Effector memory CD4-positive, alpha-beta T cell (primary cell): ENCODE measurements at places on chromosomes 6 and 20.

DNA sequence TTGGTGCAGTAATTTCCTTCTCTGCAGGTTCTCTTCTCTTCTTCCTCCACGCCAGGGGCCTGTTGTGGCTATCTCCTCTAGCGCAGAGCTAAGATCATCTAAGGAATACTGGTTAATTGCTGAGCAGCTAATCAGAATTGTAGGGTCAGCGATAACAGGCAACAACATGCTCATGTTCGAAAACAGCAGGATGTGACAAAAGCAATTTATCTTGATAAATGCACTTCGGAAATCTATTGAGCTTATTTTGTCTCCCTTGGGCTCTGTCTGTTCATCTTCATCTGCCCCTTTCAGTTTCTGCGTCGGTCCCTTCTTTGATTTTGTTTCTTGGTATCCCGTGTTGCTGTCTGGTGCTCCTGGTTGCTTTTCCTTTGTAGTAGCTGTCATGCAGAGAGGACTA is 67.3 kb upstream of the MAP3K7 start:
- H3K36me3 ChIP-seq = no peaks in the 10 kb centered on the region
- no peak overlapping the region for H3K27ac ChIP-seq
- no peaks in the 10 kb centered on the region for H3K27me3 ChIP-seq
- H3K4me3 ChIP-seq = no peak overlapping the region
- DNase-seq = no peak

DNA sequence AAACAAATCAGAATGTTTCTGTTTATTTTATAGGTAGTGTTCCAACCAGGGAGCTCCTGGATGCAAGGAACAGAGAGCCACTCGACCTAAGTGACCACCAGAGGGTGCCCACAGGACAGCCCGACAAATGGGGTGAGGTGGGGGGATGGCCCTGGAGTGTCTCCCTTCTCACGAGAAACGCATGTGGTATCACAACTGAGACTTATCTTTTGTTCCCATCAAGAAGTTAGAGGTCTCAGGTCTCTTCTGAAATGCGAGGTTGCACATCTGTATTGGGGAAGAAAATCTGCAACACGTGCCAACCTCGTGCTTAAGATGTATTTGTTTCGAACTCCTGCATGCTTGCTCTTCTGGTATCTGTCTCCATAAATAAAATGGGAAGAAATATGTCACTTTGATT is 104.0 kb downstream of the ISM1 start:
- no peaks in the 10 kb centered on the region for H3K27me3 ChIP-seq
- H3K27ac ChIP-seq = no peak overlapping the region
- no peaks in the 10 kb centered on the region for H3K4me1 ChIP-seq
- H3K36me3 ChIP-seq = no peaks in the 10 kb centered on the region

DNA sequence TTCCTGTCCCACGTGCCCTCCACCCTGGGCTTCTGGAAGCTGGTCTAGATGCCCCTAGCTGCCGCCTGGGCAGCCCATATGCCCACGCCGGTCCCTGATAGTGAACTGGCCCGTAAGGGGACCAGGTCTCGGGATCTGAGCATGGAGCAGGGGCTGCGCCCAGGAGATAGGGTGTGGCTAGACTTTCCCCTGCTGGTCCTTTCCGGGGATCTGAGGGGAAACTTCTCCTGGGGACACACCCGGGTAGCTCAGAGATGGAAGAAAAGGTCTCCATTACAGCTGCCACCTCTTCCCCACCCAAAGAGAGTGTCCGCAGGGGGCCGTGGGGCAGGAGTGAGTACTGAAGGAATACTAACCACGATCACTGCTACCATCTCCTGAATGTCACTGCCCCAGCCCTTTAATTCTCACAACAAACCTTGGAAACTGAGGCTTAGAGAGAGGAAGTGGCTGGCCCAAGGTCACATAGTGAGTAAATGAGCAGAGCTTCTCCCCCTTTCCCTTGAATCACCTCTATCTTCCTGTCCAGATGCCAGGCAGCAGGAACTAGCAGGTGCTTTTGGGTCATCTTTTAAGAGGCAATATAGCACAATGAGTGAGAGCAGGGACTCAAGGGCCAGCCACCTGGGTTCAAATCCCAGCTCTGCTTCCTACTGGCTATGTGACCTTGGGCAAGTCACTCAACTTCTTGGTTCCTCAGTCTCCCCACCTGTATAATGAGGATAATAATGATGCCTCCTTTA is 11.8 kb upstream of the CCN5 start:
- no peaks in the 10 kb centered on the region for H3K27me3 ChIP-seq
- H3K27ac ChIP-seq = no peak overlapping the region
- no peak overlapping the region for H3K4me3 ChIP-seq
- DNase-seq = no peak

- H3K4me1 ChIP-seq = no peaks in the 10 kb centered on the region
- H3K27ac ChIP-seq = no peak overlapping the region
- no peak for DNase-seq
Measured at GRCh38 chr6:37673436-37673835, 24.2 kb downstream of the MDGA1 start.

- no peaks in the 10 kb centered on the region for H3K4me1 ChIP-seq
- H3K4me3 ChIP-seq = no peak overlapping the region
- H3K27me3 ChIP-seq = no peaks in the 10 kb centered on the region
- no peak overlapping the region for H3K27ac ChIP-seq
- DNase-seq = no peak
Measured at GRCh38 chr6:122839906-122840305, 50.8 kb downstream of the SMPDL3A start.

- H3K27ac ChIP-seq = no peak overlapping the region
- no peak for DNase-seq
- no peaks in the 10 kb centered on the region for H3K27me3 ChIP-seq
- no peak overlapping the region for H3K4me3 ChIP-seq
Measured at GRCh38 chr6:1212919-1213318, 99.0 kb upstream of the FOXQ1 start.

DNA sequence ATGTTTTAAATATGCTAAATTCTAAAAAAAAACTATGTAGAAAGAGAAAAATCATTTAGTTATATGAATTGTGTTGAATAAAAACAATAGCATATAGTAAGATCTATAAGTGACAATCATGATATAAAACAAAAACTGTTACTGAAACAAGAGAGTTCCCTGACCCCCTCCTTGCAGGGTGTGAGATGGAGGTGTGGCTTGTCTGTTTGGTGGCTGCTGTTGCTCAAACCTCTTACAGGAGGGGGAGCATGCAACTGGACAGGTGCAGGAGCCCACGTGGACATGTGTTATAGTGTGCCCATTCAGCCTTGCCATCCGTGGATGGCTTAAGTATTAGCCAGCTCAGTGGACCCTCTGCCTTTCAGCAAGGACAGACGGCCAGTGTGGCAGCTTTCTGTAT is 206.7 kb downstream of the MOXD1 start:
- no peaks in the 10 kb centered on the region for H3K27me3 ChIP-seq
- DNase-seq = no peak
- no peaks in the 10 kb centered on the region for H3K36me3 ChIP-seq
- no peaks in the 10 kb centered on the region for H3K4me1 ChIP-seq

- no peaks in the 10 kb centered on the region for H3K27me3 ChIP-seq
- H3K36me3 ChIP-seq = no peaks in the 10 kb centered on the region
- DNase-seq = no peak
Measured at GRCh38 chr6:88298066-88298845, 132.1 kb upstream of the CNR1 start.

DNA sequence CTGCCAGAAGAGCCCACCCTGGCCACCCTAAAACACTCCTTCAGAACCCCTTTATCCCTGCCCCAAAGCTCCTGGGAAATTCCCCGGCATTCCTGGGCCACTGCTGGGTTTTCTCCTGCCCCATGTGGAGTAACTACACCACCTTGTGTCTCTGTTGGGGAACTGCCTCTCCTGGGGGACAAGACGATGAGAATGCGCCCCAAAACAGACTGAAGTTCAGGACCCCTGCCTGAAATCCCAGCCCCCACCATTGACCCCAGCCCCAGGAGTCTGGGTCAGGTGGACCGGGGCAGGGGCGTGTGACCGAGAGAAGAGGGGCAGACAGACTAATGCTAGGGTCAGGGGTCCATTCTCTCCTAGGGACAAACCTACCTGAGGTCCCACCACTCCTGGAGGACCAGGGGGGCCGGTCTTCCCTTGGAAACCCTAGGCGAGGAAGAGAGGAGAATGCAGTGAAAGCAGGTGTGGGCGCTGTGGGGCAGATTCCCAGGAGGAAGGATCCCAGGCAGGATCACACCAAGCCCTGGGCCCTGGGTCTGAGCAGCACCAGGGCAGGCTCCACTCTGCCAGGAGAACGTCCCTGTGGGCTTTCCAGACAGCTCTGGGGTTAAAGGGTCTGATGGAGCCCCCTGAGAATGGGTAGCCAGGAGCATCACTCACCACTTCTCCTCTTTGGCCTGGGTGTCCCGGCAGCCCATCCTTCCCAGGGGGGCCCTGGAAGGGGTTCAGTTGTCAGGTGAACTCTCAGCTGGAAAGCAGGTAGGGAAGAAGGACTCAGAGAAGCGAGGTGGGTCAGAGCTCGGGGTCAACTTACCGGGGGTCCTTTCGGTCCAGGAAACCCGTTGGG is 19.4 kb downstream of the COL11A2 start:
- H3K4me3 ChIP-seq = no peak overlapping the region
- H3K27ac ChIP-seq = no peak overlapping the region
- no peaks in the 10 kb centered on the region for H3K4me1 ChIP-seq
- no peaks in the 10 kb centered on the region for H3K27me3 ChIP-seq
- no peaks in the 10 kb centered on the region for H3K36me3 ChIP-seq

- H3K27ac ChIP-seq = no peak overlapping the region
- H3K27me3 ChIP-seq = no peaks in the 10 kb centered on the region
- DNase-seq = no peak
- no peak overlapping the region for H3K4me3 ChIP-seq
- H3K4me1 ChIP-seq = no peaks in the 10 kb centered on the region
- H3K36me3 ChIP-seq = no peaks in the 10 kb centered on the region
Measured at GRCh38 chr20:39651645-39652325, 689.6 kb downstream of the DHX35 start.

DNA sequence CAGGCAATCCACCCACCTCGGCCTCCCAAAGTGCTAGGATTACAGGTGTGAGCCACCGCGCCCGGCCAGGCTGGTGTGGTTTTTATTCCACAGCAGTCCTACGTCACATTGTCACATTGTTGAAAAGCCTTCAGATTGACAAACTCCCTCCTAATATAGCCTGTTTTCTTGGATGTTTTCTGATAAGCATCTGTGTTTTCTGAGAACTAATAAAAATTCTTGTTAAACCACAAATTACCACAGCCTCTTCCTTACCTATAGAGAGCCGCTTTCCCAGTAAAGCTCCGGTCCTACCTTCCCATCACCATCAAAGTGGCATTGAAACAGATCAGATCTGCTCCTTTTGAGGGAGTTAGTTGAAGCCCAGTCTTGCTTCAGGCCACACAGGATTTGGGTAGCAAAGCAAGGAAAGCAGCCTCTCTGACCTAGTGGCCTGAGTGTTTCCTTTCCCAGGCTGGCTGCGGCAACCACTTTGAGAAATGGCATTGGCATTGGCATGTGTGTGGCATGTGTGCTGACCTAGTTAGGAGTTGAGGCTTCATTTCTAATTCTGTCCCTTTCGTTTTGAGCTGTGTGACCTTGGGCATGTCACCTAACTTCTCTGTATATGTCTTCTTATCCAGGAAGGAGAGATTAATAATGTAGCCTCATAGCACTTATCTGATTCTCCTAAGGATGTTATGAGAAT is 1.7 kb upstream of the PKIG start:
- H3K36me3 ChIP-seq = no peaks in the 10 kb centered on the region
- no peak for DNase-seq
- H3K27me3 ChIP-seq = no peaks in the 10 kb centered on the region
- H3K4me3 ChIP-seq = no peak overlapping the region

- no peak for DNase-seq
- no peaks in the 10 kb centered on the region for H3K27me3 ChIP-seq
- H3K27ac ChIP-seq = peak overlapping the region; percentile 19
- H3K4me1 ChIP-seq = no peaks in the 10 kb centered on the region
Measured at GRCh38 chr6:132763269-132763668, 5.6 kb upstream of the VNN2 start.

- no peak overlapping the region for H3K27ac ChIP-seq
- no peak overlapping the region for H3K4me3 ChIP-seq
- DNase-seq = no peak
- H3K4me1 ChIP-seq = peaks cover 5% of the 10 kb centered on the region
- H3K36me3 ChIP-seq = no peaks in the 10 kb centered on the region
- H3K27me3 ChIP-seq = peaks cover 24% of the 10 kb centered on the region
Measured at GRCh38 chr20:63362436-63363009, 1.4 kb upstream of the CHRNA4 start.

- H3K4me1 ChIP-seq = peaks cover 21% of the 10 kb centered on the region
- H3K27ac ChIP-seq = no peak overlapping the region
- H3K4me3 ChIP-seq = no peak overlapping the region
- H3K27me3 ChIP-seq = no peaks in the 10 kb centered on the region
- no peaks in the 10 kb centered on the region for H3K36me3 ChIP-seq
- DNase-seq = no peak
Measured at GRCh38 chr20:63533871-63534393, 3.2 kb downstream of the PTK6 start.

GRCh38 chr6:167828325-167828956 is 1.7 kb downstream of the AFDN start:
- no peaks in the 10 kb centered on the region for H3K36me3 ChIP-seq
- no peak overlapping the region for H3K27ac ChIP-seq
- H3K4me1 ChIP-seq = peaks cover 18% of the 10 kb centered on the region
- no peak overlapping the region for H3K4me3 ChIP-seq
- DNase-seq = no peak

GRCh38 chr6:114228675-114229074 is 114.1 kb downstream of the HS3ST5 start:
- H3K4me1 ChIP-seq = no peaks in the 10 kb centered on the region
- DNase-seq = no peak
- H3K27me3 ChIP-seq = no peaks in the 10 kb centered on the region
- H3K36me3 ChIP-seq = no peaks in the 10 kb centered on the region

GRCh38 chr6:118933855-118934460 is 1.0 kb downstream of the MCM9 start:
- DNase-seq = no peak
- peaks cover 7% of the 10 kb centered on the region for H3K4me1 ChIP-seq
- no peaks in the 10 kb centered on the region for H3K27me3 ChIP-seq
- H3K4me3 ChIP-seq = peak overlapping the region; percentile 100
- peak overlapping the region; percentile 93 for H3K27ac ChIP-seq

GRCh38 chr6:102197211-102197610 is 803.7 kb downstream of the GRIK2 start:
- H3K4me1 ChIP-seq = no peaks in the 10 kb centered on the region
- no peak overlapping the region for H3K4me3 ChIP-seq
- no peaks in the 10 kb centered on the region for H3K36me3 ChIP-seq
- no peaks in the 10 kb centered on the region for H3K27me3 ChIP-seq

- H3K27ac ChIP-seq = peak overlapping the region; percentile 33
- peaks cover 15% of the 10 kb centered on the region for H3K4me1 ChIP-seq
- peak overlapping the region; percentile 94 for H3K4me3 ChIP-seq
Measured at GRCh38 chr6:105402090-105402938, 568 bp downstream of the PREP start.
